ENCODE measurements at places on chromosomes 2 and 18.

GRCh38 chr2:219748671-219749570 is 121.5 kb downstream of the SLC4A3 start:
- DNase-seq, result no peak

- no peak for DNase-seq
These were observed 23.8 kb downstream of the WDR75 start for GRCh38 chr2:189465076-189465475.

- DNase-seq, result no peak
These were observed 88.2 kb upstream of the HNRNPA3 start for GRCh38 chr2:177124371-177124770.

GRCh38 chr2:221883976-221884375 is 311.9 kb upstream of the EPHA4 start:
- DNase-seq, result no peak

- DNase-seq, result no peak
These were observed 35.1 kb downstream of the MAPK4 start for GRCh38 chr18:50594942-50595341.
